SK-N-DZ (cell line): ENCODE measurements at places on chromosomes 16 and 17.

DNA sequence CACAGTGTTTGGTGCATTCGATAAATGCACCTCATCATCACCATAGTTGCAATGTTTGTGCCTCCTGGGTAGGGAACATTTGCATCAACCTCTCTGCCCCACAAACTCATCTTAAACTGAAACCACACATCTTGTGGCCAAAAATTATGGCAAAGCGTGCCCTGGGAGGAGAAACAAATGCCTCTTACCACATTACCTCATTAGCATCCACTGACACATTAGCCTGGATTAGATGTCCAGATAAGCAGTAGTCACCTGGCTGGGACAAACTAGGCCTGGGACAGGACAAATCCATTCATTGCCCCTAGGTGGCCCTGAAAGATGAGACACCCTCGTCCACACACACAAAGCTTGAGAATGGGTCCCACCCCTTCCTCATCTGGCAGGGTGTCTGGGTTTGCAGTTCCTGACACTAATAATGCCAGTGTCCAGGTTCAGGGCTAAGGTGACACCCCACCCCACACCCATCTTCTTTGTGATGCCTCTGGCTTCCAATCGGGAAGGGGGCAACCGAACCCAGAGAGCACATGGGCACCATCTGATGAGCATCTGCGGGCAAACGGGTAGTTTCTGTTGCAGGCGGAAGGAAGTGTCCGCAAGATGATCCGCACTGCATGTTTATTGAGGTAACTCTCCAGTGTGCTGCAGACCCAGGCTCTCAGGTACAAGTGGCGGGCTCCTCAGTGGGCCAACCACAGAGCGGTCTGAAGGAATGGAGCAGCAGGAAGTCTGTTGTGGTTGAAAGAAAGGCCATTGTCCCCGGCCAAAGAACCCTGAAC lies 8.6 kb downstream of the XYLT1 start:
- DNase-seq: no peak

GRCh38 chr16:55285586-55285985 lies 38.4 kb upstream of the IRX6 start:
- no peak for DNase-seq

- peak; percentile 57 for DNase-seq
Measured at GRCh38 chr16:3022684-3023414, 893 bp downstream of the HCFC1R1 start.

DNA sequence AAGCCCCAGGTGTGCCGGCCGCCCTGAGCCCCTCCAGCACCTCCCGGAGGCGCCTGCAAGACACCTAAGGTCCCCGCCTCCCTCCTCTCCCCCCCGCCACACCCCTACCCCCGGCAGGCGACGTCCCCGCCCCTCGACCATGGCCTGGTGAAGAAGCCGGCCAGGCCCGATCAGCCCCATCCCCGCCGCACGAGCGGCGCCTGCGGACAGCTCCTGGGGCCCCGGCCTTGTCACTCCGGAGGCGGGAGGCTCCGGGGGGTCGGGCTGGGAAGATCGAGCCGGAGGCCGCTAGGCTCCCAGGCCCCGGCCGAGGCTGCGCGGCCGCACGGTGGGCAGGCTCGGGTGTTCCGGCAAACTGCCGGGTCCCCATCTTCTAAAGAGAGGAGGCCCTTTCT lies 405 bp upstream of the ACE start:
- peak; percentile 51 for DNase-seq

GRCh38 chr17:63429766-63430165 lies 16.3 kb downstream of the CYB561 start:
- no peak for DNase-seq

DNA sequence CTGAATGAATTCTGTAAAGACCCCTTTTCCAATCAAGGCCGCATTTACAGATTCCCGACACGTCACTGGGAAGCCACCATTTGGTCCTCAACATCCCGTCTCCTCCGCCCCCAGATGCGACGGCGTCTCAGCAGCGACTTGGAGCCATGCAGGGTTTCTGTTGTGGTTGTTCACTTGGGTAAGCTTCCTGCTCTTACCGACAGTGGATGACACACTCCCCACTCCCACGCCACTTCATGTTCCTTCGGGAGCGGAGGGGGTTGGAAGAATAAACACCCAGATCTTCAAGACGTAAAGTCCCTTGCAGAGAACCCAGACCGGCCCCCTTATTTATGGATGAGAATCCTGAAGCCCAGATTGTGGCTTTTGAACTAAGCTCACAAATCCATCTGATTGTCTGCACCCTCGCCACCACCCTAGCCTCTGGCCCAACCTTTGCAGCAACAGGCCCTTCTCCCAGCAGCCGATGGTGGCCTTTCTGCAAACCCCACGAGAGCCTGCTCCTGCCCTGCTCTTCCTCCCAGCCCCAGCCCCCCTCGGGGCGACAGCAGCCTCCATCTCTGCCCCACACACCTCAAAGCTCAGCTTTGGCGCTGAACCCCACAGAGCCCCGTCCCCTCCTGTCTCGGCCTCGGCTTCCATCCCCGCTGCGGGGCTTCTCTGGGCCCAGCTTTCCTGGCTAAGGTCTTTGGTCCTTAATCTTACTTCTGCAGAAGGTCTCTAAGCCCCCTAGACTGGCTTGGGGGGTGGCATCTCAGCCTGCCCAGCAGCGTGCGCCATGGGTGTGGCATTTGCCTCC lies 19.0 kb upstream of the OSGIN1 start:
- no peak for DNase-seq
